Pancreas (tissue), 10 donors: ENCODE measurements at places on chromosomes 1 and 21. TPM values are rescaled to one million over a fixed set of nuclear protein-coding genes. Genes with fewer than 3 reads are reported as not detected.

GRCh38 chr1:160761886-160762285, 22.8 kb downstream of the SLAMF7 start:
- H3K27me3 ChIP-seq = no peaks in the 10 kb centered on the region
- H3K4me3 ChIP-seq = no peak overlapping the region
- H3K27ac ChIP-seq = no peak overlapping the region
- H3K4me1 ChIP-seq = no peaks in the 10 kb centered on the region

DNA sequence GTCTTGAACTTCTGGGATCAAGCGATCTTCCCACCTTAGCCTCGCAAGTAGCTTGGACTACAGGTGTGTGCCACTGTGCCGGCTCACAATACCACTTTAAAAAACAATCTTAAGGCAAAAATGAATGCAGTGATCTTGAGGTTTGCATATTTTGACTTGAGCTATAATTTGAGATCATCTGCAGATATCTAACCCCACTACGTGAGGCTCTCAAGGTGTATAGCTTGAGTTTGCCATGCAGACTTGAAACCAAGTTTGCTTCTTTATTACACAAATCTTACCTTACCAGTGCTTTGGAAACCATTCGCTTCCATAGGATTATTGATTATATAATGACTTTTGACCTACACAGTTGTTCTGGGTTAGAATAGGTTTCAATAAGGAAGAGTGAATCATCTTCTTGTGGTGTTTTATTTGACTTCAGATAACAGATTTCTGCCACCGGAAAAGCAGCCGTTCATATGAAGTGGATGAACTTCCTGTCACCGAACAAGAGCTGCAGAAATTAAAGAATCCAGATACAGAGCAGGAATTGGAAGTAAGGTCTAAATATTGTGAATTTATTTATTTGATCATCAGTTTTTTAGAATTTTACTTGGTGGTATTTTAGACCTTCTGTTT, 155.1 kb downstream of the VPS13D start:
- no peak overlapping the region for H3K27ac ChIP-seq
- H3K36me3 ChIP-seq = peaks cover 12% of the 10 kb centered on the region
- peaks cover 21% of the 10 kb centered on the region for H3K4me1 ChIP-seq
- DNase-seq = no peak
- H3K27me3 ChIP-seq = no peaks in the 10 kb centered on the region

GRCh38 chr1:66809736-66810326, 8.8 kb upstream of the INSL5 start:
- no peaks in the 10 kb centered on the region for H3K36me3 ChIP-seq
- no peak overlapping the region for H3K27ac ChIP-seq
- no peak overlapping the region for H3K4me3 ChIP-seq
- H3K4me1 ChIP-seq = no peaks in the 10 kb centered on the region
- H3K27me3 ChIP-seq = no peaks in the 10 kb centered on the region

DNA sequence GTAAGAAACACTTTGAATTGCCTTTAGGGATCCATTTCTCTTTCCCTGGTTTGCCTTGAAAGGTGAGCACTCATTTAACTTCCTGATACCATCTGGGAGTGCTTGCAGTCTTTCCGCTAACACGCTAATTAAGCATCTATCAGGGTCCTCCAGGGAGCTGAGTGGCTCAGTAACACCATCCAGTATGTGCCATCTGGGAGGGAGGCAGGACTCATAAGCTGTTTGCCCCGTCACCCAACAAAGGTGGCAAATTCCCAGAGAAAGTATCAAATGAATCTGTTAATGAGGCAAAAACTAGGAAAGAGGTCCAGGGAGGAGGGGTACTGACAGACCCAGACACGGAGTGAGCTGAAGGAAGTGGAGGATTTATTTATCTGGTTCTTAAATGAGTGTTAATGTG, 430.9 kb downstream of the HLX start:
- DNase-seq = no peak
- no peak overlapping the region for H3K27ac ChIP-seq
- no peaks in the 10 kb centered on the region for H3K36me3 ChIP-seq

DNA sequence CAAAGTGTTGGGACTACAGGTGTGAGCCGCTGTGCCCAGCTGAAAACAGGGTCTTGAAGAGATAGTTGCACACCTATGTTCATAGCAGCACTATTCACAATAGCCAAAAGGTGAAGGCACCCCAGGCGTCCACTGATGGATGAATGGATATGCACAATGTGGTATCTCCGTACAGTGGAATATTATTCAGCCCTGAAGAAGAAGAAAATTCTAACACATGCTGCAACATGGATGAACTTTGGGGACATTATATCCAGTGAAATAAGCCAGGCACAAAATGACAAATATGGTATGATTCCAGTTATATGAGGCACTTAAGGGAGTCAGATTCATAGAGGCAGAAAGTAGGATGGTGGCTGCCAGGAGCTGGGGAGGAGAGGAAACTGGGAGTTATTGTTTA, 137.6 kb upstream of the WNT4 start:
- no peaks in the 10 kb centered on the region for H3K4me1 ChIP-seq
- no peak for DNase-seq
- no peak overlapping the region for H3K4me3 ChIP-seq
- no peaks in the 10 kb centered on the region for H3K36me3 ChIP-seq

GRCh38 chr1:175267716-175268416, 75.3 kb upstream of the KIAA0040 start:
- H3K4me1 ChIP-seq = no peaks in the 10 kb centered on the region
- no peak overlapping the region for H3K4me3 ChIP-seq
- no peaks in the 10 kb centered on the region for H3K36me3 ChIP-seq
- no peak overlapping the region for H3K27ac ChIP-seq
- DNase-seq = peak; percentile 13

DNA sequence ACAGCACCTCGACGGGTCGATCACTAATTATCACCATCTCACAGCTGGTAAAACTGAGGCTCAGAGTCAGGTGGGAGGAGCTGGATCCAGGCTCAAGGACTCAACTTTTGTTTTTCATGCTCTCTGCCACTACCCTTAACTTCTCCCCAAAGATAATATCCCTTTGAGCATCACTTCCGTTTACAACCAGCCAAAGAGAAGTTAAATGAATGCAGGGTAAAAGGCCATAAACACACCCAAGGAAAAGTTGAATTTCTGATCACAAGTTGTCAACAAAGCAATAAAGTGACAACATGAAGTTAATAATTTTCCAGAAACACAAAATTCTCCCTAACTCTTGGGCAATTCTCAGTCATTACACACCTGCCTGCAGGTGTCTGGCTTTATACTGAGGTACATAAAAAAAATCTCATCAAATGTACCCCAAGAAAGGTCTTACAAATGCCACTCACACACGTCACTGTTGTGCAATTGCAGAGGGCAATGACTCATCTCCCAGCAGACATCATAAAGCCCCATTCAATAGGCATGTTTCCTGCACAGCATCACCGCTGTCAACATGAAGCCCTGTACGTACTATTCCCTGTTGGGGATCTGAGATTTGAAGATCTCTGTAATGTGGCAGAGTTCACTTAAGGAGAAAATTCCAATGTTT, 3.4 kb downstream of the OR2T11 start:
- no peaks in the 10 kb centered on the region for H3K4me1 ChIP-seq
- H3K4me3 ChIP-seq = no peak overlapping the region
- no peak overlapping the region for H3K27ac ChIP-seq
- DNase-seq = no peak
- H3K36me3 ChIP-seq = no peaks in the 10 kb centered on the region

The GJC2 gene
- 0.80 TPM for polyA plus RNA-seq

The HOOK1 gene
- 18.2 TPM for polyA plus RNA-seq

The PHTF1 gene
- polyA plus RNA-seq = 7.0 TPM

The VHLL gene
- not detected for polyA plus RNA-seq

The IL22RA1 gene
- polyA plus RNA-seq = 87.5 TPM
